Psoas muscle (tissue), 8 donors: ENCODE measurements at places on chromosomes 2 and 18. TPM values are rescaled to one million over a fixed set of nuclear protein-coding genes. Genes with fewer than 3 reads are reported as not detected.

The VRK2 gene
- 25.4 TPM for total RNA-seq

The NCKAP5 gene
- total RNA-seq: 0.49 TPM

The INHBB gene
- 5.8 TPM for total RNA-seq

The PDCD1 gene
- total RNA-seq: 0.20 TPM

The TTC39C gene
- 1.4 TPM for total RNA-seq

The ACP1 gene
- total RNA-seq: 70.0 TPM

The ADAM23 gene
- 6.0 TPM for total RNA-seq

The B3GNT7 gene
- total RNA-seq: 1.7 TPM

The RIT2 gene
- total RNA-seq: not detected

The IL1A gene
- total RNA-seq: 0.12 TPM

GRCh38 chr18:59708988-59709387 lies 11.8 kb upstream of the CCBE1 start:
- no peak for DNase-seq

DNA sequence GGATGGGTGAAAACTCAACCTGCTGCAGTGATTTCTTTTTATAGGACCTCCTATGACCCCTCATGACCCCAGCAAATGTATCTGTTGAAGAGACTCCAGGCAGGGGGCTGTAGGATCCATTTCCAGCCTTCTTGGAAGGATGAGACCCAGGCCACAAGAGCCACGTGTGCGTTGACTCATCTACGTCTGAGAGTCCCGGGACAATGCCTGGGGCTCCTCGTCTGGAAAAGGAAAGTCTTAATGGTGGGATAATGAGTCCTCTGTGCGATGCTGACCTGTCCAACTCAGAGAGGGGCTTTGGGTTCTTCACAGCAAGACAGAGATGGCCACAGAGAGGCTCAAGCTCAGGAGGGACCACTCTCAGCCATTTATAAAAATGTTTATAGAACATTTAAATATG lies 80.8 kb downstream of the SMIM21 start:
- DNase-seq: no peak

- DNase-seq: no peak
Observed at GRCh38 chr2:232300894-232301387, 77.6 kb upstream of the ALPP start.

DNA sequence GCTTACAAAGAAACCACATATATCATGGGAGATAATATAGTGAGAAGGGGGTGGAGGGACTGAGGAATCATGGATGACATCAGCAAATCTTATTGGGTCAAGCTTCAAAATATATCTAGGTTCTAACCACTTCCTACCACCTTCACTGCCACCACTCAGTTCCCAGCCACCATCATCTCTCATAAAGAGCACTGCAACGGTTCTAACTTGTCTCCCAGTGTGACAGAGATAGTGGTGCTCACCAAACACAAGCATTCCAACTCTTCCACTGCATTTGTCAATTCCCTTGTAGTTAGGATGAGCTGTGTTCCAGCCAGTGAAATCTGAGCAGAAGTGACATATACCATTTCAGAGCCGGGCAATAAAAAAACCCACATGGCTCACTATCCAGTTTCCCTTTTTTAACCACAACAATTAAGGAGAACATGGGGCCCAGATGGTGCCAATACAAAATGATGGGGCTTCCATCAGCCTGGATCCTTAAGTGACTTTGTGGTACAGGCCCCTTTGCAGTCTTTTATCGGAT lies 318.1 kb downstream of the NBAS start:
- no peak for DNase-seq

- no peak for DNase-seq
Observed at GRCh38 chr2:138244501-138244925, 257.1 kb upstream of the SPOPL start.

GRCh38 chr2:102061962-102062795 lies 70.4 kb downstream of the IL1R2 start:
- no peak for DNase-seq

DNA sequence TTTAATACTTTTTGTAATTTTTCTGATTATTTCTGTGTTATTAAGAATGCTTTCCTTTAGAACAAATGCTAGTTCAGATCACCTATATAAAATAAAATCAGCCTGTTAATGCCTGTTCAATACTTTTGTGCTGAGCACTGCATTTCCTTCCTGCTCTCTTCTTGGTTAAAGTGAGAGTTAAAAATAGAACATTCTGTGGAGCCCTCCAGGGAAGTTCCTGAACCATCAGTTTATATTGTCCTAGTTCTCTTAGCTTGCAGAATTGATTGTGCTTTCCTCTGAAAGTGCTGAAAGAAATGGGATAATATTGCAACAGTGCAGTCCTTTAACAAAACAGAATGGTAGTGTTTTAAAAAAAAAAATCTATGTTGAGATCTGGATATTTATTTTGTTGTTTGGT lies 74.6 kb upstream of the UBXN4 start:
- DNase-seq: no peak

DNA sequence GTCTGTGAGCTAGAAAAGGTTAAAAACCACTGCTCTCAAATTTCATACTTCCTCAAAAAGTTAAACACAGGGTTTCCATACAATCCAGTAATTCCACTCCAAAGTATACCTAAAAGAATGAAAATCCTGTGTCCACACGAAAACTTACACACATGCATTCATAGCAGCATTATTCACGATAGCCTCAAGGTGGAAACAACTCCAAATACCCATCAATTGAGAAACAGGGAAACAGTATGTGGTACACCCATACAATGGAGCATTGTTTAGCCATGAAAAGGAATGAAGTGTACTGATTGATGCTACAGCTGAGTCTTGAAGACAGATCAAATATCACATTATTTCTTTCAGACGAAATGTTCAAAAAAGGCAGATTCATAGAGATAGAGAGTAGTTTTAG lies 36.7 kb downstream of the UXS1 start:
- no peak for DNase-seq

GRCh38 chr18:49733896-49734585 lies 79.3 kb downstream of the ACAA2 start:
- no peak for DNase-seq

- no peak for DNase-seq
Observed at GRCh38 chr18:59787998-59788790, 91.0 kb upstream of the CCBE1 start.

DNA sequence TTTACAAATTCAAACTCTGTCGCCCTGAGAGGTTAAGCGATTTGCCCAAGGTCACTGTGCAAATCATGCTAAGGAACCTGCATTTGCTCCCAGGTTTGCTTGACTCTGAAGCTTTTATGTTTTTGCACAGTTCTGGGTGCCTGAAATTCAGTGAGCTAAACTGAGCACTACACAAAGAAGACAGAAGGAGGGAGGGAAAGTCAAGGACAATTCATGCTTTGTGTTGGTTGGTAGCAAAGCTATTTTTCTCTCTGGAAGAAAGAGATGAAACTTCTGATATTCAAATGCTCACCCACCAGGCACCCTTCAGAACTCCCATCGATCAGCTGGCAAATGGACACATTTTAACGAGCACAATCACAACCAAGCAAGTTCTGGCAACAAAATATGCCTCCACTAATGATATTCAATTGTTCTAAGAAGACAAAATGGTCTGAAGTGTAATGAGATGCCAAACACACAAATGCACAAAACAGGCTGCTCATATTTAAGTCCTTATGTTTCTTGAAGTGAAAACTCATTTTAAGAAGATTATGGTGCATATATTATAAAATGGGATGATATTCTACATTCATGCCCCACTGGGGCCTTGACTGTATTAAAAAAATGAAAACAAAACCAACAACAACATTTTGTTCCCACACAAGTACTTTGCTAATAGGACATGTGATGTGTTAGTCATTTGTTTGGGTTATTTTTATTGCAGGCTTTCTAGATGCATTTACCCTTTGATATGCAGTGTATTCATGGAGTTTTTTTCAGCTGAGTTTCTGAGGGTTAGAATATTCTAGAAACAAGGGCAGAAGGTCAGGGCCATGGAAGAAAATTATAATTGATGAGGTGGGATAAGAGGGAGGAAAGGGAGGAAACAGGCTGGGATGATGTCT lies 445.6 kb upstream of the CELF4 start:
- no peak for DNase-seq

DNA sequence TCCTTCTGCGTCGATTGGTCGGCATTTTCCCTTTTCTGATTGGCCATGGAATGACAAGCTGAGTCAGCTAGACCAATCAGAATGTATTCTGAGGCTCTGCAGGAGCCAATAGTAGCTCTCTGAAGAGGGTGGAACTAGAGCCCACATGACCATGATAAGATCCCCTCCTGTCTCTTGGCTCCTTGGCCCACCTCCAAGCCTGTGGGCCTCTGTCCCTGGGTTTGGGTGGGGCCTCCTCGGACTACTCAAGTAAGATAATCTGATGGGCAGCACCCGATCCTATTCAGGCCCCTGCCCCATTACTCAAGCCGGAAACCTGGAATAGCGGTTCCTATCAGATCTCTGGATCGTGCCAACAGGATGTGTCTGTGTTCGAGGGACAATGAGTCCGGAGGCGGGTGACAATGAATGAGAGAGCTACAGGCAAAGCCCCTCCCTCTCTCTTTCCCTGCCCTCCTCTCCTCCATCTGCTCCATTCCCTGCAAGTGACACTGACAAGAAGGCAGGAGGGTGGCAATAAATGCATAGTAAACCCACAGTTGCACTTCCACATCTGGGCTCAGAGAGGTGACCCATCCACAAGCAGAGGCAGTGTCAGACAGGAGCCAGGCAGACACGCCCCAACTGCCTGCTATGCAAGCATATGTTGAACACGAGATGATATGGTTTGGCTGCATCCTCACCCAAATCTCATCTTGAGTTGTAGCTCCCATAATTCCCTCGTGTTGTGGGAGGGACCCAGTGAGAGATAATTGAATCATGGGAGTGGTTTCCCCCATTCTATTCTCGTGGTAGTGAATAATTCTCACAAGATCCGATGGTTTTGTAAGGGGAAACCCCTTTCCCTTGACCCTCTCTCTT lies 114.7 kb downstream of the TNS1 start:
- peak; percentile 78 for DNase-seq

DNA sequence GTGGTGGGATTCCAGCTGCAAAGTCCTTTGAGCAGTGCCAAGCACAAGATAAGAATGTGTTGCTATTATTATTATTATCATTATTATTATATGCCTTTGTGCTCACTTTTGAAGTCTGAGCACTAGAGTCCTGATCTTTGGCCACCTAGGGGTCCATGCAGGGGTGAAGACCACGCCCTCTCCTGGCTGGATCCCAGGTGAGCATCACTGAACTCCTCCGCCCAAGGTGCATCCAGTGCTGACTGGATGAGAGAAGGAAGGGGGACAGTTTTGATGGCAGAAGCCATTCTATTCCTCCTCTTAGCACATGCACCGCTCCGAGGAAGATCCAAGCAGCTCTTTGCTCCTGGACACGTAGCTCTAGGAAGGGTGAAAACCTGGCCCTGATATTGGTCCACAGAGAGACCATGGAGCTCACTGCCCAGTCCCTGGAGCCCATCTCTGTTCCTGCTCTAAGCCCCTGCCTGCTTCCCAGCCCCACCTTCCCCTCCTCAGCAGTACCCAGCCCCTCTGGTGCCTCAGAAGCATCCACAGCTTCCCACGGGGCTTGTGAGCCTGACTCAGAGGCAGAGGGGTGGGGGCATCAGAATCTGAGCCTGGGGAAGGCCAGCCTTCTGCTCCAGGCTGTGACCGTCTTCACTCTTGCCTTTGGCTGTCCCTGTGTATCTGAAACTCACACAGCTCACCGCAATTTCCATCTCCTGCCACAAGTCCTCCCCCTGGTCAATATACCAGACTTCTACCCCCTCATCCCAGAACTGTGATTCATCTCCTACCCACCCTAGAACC lies 45.4 kb downstream of the MCFD2 start:
- DNase-seq: no peak

- DNase-seq: no peak
Observed at GRCh38 chr2:201938156-201938775, 95.4 kb upstream of the FZD7 start.

GRCh38 chr18:48605408-48605845 lies 66.6 kb downstream of the CTIF start:
- DNase-seq: no peak

DNA sequence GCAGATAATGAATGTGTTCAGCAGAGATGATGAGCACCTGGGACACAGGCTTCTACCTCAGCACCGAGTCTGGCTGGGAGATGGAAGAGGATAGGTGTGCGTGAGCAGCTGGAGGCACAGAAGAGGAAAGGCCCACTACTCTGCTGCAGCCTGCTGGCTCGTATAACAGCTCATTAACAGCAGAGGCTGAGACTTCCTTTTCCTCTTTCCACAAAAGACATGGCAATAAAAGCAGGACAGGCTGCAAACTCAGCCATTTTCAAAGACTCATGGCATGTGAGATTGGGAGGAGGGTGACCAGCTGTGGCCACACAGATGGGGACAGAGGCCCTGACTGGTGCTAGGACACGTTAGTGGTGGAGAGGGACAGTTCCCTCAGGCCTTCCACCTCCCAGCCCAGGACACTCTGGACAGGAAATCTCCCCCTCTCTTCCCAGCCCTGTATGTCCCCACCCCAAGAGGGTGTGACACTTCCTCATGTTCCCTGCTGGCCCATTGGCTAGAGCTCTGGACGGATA lies 60.3 kb downstream of the CACNB4 start:
- peak; percentile 53 for DNase-seq

GRCh38 chr2:5495586-5495985 lies 196.6 kb upstream of the SOX11 start:
- no peak for DNase-seq

DNA sequence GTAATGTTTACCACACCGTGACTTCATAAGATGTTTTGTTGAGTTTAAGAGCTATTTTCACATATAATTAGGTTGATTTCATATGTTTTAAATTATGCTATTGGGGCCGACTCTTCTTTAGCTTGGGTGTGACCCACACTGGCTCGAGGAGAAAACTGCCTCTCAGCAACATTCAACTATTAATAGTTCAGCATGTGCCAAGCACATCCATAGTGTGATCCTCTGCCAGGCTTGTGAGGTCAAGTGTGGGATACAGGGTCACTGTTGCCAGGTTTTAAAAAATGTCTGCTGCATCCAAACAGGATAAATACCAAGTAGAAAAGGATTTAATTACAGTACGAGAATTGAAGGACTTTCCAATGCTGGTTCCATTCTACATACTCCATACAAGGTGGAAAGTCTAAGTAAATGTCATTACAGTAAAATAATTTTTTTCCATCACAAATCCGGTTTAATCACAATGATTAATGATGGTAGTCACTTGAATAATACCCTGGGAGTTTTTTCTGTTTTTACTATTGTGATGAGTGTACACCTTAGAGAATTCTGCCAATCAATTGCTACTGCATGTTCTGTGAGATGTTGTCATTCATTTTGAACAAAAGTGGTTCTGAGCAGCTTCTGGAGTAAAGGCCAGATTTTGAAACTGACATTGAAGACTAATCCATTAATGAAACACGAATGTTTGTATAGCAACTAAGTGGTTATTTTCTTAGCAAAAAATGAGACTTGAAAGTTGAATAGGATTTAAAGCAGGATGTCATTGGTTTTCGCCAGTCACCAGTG lies 84.5 kb downstream of the ABI2 start:
- peak; percentile 21 for DNase-seq

- no peak for DNase-seq
Observed at GRCh38 chr18:38362286-38362792, 796.7 kb upstream of the CELF4 start.

- no peak for DNase-seq
Observed at GRCh38 chr18:9616049-9616448, 1.7 kb upstream of the PPP4R1 start.

- no peak for DNase-seq
Observed at GRCh38 chr18:9705183-9705829, 2.8 kb upstream of the RAB31 start.

GRCh38 chr18:58580623-58581022 lies 48.3 kb downstream of the ALPK2 start:
- no peak for DNase-seq
